ENCODE measurements at places on chromosomes 13 and 19. TPM values are rescaled to one million over a fixed set of nuclear protein-coding genes. Genes with fewer than 3 reads are reported as not detected.

The CYP4F12 gene
- not detected for total RNA-seq

The SSC5D gene
- total RNA-seq: under 0.01 TPM

The ISYNA1 gene
- total RNA-seq: 46.1 TPM

The AXL gene
- 5.2 TPM for total RNA-seq

The DGKH gene
- total RNA-seq: 15.8 TPM

The KIRREL2 gene
- not detected for total RNA-seq

The FFAR3 gene
- total RNA-seq: not detected

The SLC6A16 gene
- total RNA-seq: 0.43 TPM

The GPR42 gene
- not detected for total RNA-seq

The OR10H1 gene
- not detected for total RNA-seq

The IZUMO2 gene
- total RNA-seq: not detected

The IRGC gene
- total RNA-seq: not detected

The NR1H2 gene
- 53.5 TPM for total RNA-seq

The ATP1A3 gene
- total RNA-seq: not detected

The ALKBH6 gene
- total RNA-seq: 5.0 TPM

The CFAP97D2 gene
- total RNA-seq: not detected

The ADGRE1 gene
- not detected for total RNA-seq

The GNG8 gene
- not detected for total RNA-seq

The SELENOV gene
- total RNA-seq: not detected

The ZNF790 gene
- 10.3 TPM for total RNA-seq

The NPAS1 gene
- total RNA-seq: not detected
